ENCODE measurements at places on chromosomes 5 and 9. TPM values are rescaled to one million over a fixed set of nuclear protein-coding genes. Genes with fewer than 3 reads are reported as not detected.

The MTAP gene
- total RNA-seq = 12.9 TPM

The EIF4EBP3 gene
- 32.1 TPM for total RNA-seq

The MTX3 gene
- total RNA-seq = 8.6 TPM

The HEMGN gene
- total RNA-seq = not detected

The FOXD4L4 gene
- not detected for total RNA-seq

The COL27A1 gene
- 14.5 TPM for total RNA-seq

The COL23A1 gene
- 3.4 TPM for total RNA-seq

The PAPPA gene
- total RNA-seq = 1.6 TPM

The KIAA0825 gene
- total RNA-seq = 3.4 TPM

The BTNL8 gene
- total RNA-seq = 0.44 TPM

The SAP30L gene
- 29.0 TPM for total RNA-seq

The SNAPC4 gene
- 9.6 TPM for total RNA-seq

The ANKRD18A gene
- total RNA-seq = 72.3 TPM

The COMMD10 gene
- 14.3 TPM for total RNA-seq

The HBEGF gene
- total RNA-seq = 16.6 TPM

The SLC1A1 gene
- 1.1 TPM for total RNA-seq

The SPATA31E1 gene
- not detected for total RNA-seq

The CCNJL gene
- 0.32 TPM for total RNA-seq

The ANKRD31 gene
- total RNA-seq = 0.19 TPM

The PCDH12 gene
- total RNA-seq = 0.66 TPM

The PRR16 gene
- total RNA-seq = 1.8 TPM

The FOXI1 gene
- total RNA-seq = 4.6 TPM

The GPRIN1 gene
- 1.5 TPM for total RNA-seq

The TMC1 gene
- total RNA-seq = 0.46 TPM

The FAXDC2 gene
- 20.2 TPM for total RNA-seq

The PCDHA12 gene
- 0.04 TPM for total RNA-seq

The SPINK6 gene
- total RNA-seq = not detected

The MTRR gene
- 22.6 TPM for total RNA-seq

The CD74 gene
- total RNA-seq = 652 TPM

The GBGT1 gene
- total RNA-seq = 6.1 TPM

The PLPP6 gene
- 19.9 TPM for total RNA-seq

The SHISAL2B gene
- not detected for total RNA-seq

Data from lower leg skin (tissue), 4 donors.